Aorta (tissue), 5 donors: ENCODE measurements at places on chromosomes 4 and X.

- no peak for DNase-seq
Measured at GRCh38 chr4:20194123-20195013, 57.3 kb upstream of the SLIT2 start.

- DNase-seq, result peak; percentile 32
Measured at GRCh38 chr4:858041-858481, 32.1 kb upstream of the CPLX1 start.

DNA sequence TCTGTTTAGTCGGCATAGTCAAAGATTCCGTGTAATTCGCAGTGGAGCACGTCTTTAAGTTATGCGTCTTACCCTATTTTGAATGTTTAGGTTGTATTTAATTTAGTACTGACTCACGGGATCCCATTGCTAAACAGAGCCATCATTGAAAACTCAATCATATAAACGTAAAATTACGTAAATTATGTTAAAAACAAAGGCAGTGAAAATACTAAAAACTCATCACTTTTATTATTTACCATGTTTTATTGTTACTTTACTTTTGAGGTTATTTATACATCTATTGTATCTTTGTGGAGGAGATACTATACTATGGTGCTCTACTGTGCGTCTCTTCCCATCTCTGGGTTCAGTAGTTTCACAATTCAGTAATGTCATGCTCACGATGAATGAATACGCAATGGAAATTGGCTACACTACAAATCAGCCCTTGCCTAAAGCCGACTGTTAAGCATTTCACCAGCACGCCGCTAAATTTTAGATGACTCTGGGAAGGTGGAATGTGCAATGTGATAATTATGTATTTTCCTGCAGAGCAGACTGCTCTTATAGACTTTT is 944 bp downstream of the FUNDC2 start:
- DNase-seq, result no peak

GRCh38 chr4:101678180-101678579 is 112.3 kb upstream of the BANK1 start:
- no peak for DNase-seq

GRCh38 chr4:172392741-172393140 is 579.5 kb downstream of the GALNTL6 start:
- no peak for DNase-seq

- DNase-seq, result no peak
Measured at GRCh38 chr4:108030332-108030731, 40.6 kb downstream of the HADH start.

- no peak for DNase-seq
Measured at GRCh38 chr4:52548818-52549570, 110.1 kb downstream of the USP46 start.
